ENCODE measurements at places on chromosomes 3 and 15.

- DNase-seq, result no peak
These were observed 408 bp downstream of the WDR82 start for GRCh38 chr3:52277972-52278509.

DNA sequence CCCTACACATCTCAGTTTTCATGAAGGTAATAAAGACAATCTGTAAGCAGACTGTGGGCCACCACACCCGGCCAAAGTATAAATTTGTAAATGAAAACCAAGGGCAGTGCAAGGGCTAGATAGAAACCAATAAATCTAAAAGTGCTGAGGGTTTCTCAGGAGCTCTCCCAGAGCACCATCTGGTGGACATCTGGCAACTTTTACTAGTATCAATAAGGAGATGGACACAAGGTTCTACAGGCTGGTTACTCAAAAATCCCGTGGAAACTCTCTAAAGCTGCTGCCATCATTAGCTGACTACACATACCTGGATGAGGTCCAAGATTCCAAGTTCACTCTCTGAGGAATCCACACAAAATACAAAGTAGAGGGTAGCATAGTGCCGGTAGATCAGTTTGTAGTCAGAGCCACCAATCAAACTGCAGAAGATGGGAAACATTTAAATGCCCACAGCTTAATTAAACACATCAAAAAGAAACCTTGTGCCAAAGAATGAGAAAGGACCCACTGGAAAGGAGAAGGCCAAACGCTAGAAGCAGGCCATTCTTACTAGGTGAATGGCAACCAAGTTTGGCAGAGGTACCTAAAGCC lies 5.5 kb downstream of the AP3S2 start:
- no peak for DNase-seq

- peak; percentile 47 for DNase-seq
These were observed 34.8 kb upstream of the CTSH start for GRCh38 chr15:78979456-78980320.

- DNase-seq, result no peak
These were observed 81.7 kb downstream of the CEP63 start for GRCh38 chr3:134567605-134568004.

- DNase-seq, result no peak
These were observed 1011.9 kb downstream of the VGLL3 start for GRCh38 chr3:85979034-85979433.

DNA sequence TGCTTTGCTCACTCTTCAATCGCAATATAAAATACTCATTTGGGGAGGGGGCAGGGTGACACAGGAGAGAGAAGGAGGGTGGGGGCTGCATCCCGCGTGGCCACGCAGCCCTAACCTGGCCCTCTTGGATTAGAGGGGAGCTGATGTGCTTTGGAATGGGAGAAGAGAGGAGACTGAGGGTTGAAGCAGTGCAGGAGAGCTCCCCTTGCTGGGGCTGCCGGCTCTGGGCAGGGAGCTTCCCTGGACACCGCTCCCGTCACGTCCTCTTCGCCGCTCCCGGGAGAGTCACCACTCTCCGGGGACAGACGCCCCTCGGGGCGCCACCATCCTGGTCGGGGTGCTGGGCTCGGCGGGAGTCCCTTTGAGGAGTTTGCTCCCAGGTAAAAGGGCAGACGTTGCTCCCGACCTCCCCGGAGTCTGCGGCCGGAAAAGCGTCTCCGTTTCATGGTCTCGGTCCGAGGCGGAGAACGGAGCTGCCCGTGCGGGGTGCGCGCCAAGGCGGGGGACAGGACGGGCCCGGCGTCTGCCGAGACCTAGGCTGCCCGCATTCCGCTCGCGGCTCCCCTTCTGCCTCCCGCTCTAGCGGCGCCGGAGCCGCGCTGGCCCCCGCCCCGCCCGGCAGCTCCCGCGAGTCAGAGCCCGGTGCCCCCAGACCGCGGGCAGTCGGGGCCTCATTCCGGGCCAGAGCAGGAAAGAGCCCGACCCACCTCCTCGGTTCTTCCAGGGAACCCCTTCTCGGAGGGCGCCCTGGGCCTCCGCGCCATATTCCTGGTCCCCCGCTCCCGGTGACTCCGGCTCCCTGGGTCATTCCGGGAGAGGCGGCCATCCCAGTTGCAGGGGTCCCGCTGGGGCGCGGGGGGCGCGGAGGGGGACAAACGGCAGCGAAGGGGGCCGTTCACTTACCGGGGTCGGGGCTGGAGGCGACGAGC lies 603 bp downstream of the SLC7A14 start:
- no peak for DNase-seq

- DNase-seq, result peak; percentile 5
These were observed 103.9 kb downstream of the TMEM266 start for GRCh38 chr15:76163457-76164295.

GRCh38 chr15:69462030-69462492 lies 9.4 kb downstream of the RPLP1 start:
- DNase-seq, result no peak

DNA sequence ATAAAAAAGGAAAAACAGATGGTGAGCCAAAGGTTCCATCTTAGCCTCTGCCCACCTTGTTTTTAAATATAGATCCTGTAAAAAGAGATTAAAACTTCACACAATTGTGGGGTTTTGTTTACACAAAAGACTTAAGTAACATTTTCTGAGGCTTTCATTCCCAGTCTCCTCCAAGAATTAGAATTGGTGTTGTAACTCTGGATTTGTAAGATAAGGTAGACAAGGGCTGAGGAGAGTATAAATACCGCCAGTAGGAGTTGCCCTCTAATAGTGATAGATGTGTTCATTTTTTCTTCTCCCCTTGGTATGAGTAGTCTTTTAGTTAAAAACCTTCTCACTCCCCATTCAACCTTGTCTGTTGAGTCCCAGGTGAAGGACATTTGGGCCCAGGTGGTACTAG lies 8.5 kb downstream of the MINDY2 start:
- DNase-seq, result no peak

DNA sequence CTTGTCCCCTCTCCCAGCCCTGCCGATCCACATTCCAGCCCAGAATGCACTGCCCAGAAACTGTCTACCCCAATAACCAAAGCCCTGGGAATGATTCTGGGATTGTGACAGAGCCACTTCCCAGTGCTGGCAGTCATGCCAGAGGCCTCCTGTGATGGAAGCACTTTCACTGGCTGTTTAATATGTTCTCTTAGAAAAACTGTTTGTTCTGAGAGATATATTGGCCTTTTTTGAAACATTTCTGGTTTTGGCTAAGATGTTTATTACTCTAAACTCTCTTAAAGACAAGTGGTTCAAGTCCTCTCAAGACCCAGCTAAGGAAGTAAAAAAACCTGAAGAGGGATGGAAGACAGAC lies 74.0 kb upstream of the HACD2 start:
- DNase-seq, result no peak

DNA sequence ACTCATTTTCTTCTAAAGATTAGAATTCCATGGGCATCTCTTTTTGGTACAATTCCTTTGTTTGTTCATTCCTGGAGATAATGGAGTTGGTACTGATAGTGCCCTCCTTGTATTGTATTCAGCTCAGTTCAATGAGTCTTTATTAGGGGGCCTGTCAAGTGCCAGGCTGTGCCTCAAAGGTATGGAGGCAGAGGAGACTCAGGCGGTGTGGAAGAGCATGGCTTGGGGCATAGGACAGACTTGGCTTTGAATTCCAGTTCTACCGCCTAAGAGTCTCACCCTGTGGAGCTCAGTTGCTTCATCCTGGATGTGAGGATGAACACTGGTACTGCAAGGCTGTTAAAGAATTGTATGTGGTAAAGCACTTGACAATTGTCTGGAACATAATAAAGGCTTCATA lies 196.6 kb upstream of the IL12A start:
- no peak for DNase-seq

DNA sequence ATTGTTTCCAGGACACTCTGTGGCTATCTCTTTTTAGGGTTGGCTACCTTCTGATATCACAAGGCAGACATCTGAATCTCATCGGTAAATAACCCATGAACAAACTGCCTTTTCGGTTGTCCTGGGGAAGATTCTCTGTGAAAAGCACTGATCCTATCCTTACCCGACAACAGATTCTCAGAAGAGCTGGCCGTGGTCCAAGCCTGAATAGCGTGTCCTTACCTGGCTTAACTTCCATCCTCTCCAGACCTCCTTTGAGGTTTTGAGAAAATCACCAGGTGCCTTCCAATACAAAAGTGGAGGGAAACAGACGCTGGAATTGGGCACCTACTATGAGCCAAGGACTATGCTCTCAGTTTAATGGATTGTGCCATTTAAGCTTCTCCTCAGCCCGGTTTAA lies 87.4 kb upstream of the ARHGEF3 start:
- DNase-seq, result no peak

- DNase-seq, result peak; percentile 12
These were observed 174.0 kb upstream of the PRICKLE2 start for GRCh38 chr3:64399205-64399800.

GRCh38 chr15:98903377-98904018 lies 104.1 kb downstream of the PGPEP1L start:
- no peak for DNase-seq
